ENCODE measurements at places on chromosomes 13 and 19.
A peak's percentile ranks its signal among the peaks of the same experiment; 100 is the strongest.

DNA sequence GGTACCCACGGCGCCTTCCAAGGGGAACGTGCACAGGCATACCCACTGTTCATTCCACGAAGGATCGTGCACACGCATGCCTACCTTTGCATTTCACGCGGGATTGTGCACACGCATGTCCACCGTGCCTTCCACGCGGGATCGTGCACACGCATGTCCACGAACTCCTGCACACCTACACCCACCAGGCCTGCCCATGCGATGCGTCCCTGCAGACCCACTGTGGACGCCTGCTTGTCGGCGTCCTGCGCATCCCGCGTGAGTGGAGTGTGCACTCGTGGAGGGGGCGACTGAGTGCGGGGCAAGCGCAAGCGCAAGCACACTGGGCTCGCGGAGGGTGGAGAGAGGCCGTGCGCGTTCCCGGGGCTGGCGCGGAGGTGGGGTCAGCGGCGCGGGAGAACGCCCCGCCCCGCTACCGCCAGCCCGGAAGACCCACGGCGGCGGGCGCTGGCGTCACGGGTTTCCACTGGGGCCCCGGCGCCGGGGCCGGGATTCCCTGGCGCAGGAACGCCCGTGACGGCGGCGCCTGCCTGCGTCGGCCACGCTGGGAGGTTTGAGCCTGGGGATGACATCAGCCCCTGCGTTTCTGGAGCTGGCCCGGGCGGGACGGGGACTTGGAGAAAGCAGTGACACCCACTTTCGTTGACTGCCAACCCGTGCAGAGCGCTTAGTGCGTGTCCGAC, 18.7 kb downstream of the GADD45B start:
- DNase-seq = peak; percentile 75

- DNase-seq = no peak
Measured at GRCh38 chr13:60838581-60838980, 441.6 kb downstream of the TDRD3 start.

DNA sequence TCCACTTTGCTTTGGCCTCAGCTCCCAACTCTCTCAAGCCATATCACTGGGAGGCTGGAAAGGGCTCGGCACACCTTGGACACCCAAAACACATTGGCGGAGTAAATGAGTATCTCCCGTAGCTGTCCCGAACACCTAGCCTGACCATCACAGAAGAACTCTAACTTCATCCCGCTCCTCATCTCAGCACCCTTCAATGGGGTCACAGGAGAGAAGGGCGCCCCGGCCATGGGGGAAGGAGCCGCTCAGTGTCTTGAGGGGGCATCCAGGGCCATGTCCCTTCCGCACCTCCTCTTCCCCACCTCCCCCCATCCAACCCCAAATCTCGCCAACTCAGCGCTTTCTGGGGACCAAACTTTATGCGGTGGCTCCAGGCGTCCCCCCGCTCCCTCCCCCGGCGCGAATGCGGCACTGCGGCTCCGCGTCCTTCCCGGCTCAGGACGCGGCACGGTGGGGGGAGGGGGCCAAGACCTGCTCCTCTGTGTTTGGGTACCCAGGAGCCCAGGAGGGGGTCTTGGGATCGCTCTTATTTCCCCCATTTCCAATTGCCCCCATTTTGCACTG, 3.0 kb downstream of the KCNC3 start:
- DNase-seq = no peak

GRCh38 chr13:91313103-91313502, 34.4 kb upstream of the MIR17HG start:
- DNase-seq = peak; percentile 33

GRCh38 chr13:25803641-25804040, 248.2 kb downstream of the SHISA2 start:
- no peak for DNase-seq

- no peak for DNase-seq
Measured at GRCh38 chr19:3618811-3619630, 7.6 kb downstream of the CACTIN start.

GRCh38 chr19:6464070-6464873, at the start of gene CRB3:
CRB3 (plus strand) TSS chr19:6464271; CDS start chr19:6464702, 431 bp downstream.
- DNase-seq = no peak

DNA sequence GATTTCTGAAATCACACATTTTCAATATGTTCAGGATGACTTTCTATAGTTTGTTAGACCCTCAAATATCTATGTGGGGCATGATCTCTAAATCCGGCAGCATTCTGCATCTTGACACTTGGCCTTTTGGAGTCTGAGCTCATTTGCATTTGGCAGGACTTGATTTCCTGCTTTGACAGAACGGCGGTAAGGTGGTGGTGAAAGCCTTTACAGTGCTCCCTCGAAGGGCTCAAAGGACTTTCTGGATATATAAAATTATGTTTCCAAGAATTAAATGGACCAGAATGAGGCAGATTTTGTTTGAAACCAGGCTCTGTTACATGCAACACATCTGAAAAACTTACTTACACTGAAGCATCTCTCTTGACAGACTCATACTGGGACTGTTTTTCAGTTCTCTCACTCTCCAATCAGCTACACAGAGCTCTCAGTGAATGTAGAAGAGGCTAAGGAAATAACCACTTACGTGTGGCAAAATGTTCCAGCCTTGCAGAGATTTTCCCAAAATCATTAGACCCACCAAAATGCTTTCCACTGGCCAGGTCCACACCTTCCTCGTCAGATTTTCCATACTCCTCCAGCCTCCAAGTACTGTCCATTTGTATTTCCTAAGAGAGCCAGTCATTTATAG, 207.2 kb downstream of the SPRY2 start:
- no peak for DNase-seq

DNA sequence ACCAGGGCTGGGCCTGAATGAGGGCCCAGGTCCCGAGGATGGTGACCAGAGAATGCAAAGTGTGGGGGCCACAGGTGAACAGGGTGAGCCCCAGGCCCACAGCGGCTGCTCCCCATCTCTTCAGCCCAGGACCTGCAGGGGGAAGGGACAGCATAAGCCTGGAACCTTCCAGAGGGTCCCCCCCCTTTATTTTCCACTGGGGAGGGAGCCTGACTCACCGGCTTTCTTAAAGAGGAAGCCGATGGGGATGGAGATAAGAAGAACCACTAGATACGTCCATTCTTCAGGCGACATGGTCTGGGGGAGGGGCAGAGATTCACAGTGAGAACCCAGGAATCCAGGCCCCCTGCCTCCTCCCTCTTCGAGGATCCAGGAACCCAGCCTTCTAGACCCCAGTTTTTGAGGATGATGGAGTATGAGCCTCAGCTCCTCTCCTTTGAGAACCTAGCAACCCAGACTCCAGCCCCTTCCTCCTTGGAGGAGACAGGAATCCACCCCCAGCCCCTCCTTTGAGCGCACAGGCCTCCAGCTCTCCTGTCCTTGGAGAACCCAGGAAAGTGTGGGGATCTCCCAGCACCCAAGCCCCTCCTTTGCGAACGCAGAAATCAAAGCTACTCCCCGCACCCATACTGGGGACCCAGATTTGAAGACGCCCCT, 1.0 kb downstream of the MBOAT7 start:
- DNase-seq = no peak

- DNase-seq = no peak
Measured at GRCh38 chr13:21884299-21884909, 213.5 kb downstream of the FGF9 start.

DNA sequence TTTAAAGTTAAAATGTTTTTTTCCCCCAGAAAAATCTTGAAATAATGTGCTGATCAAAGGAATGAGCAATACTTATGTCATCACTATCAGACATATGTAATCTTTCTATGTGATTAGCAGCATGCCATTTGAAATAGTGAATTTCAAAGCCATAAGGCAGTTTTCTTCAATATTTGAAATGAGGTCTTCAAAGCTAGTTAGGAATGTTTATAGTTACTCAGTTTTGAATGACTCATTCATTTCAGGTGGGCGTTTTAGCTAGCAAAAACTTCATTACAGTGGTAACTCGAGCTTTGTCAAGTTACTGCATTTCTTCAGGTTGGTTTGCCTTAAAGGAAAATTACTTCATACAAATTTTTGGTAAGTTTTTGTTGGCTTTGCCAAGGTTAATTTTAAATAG, 102.1 kb downstream of the ATP8A2 start:
- DNase-seq = no peak

DNA sequence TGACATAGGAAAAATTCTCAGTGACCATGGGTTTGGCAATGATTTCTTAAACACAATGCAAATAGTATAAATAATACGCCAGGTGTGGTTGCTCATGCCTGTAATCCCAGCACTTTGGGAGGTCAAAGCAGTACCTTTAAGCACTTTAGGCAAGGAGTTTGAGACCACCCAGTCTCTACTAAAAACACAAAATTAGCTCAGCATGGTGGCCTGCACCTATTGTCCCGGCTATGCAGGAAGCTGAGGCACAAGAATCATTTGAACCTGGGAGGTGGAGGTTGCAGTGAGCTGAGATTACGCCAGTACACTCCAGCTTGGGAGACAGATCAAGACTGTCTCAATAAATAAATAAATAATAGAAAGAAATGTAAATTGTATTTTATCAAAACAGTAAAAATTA, 356.5 kb upstream of the SLITRK6 start:
- no peak for DNase-seq

DNA sequence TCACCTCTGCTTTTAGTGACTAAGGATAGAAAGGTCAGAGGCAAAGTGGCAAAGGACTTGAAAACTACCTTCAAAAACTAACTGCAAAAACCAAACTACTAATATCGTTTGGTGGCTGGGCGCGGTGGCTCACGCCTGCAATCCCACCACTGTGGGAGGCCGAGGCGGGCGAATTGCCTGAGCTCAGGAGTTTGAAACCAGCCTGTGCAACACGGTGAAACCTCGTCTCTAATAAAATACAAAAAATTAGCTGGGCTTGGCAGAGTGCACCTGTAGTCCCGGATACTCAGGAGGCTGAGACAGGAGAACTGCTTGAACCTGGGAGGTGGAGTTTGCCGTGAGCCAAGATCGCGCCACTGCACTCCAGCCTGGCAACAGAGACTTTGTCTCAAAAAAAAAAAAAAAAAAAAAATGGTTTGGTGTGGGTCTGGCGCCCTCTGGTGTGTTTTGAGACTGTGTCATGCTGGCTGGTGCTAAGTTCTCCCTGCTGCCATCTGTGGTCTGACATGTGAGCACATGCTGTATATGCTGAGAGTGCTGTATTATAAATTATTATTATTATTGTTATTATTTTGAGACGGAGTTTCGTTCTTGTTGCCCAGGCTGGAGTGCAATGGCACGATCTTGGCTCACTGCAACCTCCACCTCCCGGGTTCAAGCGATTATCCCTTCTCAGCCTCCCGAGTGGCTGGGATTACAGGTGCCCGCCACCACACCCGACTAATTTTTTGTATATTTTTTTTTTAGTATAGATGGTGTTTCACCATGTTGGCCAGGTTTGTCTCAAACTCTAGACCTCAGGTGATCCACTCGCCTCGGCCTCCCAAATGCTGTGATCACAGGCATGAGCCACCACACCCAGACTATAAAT, 36.0 kb upstream of the RNF17 start:
- peak; percentile 57 for DNase-seq

- DNase-seq = no peak
Measured at GRCh38 chr19:48819366-48819816, 8.6 kb upstream of the BCAT2 start.

GRCh38 chr19:9818734-9819595, at the start of gene FBXL12:
FBXL12 (minus strand) TSS chr19:9819079; CDS start chr19:9818813, 266 bp downstream.
- DNase-seq = peak; percentile 99

DNA sequence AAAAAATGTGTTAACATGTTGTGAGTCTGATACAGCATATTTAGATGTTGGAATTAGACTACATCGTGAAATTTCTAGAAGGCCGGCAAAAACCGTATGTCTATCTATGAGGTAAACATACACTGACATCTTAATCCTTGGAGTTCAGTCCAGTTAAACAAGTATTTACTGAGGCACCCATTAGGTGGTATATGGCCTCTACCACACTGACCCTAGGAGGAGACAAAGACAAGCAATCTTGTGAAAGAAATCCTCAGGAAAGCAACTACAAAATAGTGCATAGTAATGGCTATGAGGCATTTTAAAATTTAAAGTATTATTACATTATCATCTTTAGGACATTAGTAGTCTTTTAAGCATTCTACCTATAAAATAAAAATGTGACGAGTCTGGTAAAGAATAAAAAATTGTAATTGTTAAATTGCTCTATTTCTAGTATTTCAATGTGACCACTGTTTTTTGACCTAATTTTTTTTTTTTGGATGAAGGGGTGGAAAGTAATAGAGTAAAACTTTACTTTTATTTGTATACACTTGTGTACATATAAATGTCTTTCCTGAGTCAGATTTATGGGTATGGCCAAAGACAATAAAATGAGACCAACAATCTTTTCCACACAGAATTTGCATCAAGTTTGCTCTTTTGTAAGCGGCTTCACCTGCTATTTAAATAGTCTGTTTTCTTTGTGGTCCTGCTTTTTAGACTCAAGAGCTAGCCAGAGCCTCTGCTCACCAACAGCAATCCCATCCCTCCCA, 50.5 kb downstream of the KATNAL1 start:
- DNase-seq = no peak

- DNase-seq = no peak
Measured at GRCh38 chr13:78979349-78979748, 320.4 kb upstream of the OBI1 start.

DNA sequence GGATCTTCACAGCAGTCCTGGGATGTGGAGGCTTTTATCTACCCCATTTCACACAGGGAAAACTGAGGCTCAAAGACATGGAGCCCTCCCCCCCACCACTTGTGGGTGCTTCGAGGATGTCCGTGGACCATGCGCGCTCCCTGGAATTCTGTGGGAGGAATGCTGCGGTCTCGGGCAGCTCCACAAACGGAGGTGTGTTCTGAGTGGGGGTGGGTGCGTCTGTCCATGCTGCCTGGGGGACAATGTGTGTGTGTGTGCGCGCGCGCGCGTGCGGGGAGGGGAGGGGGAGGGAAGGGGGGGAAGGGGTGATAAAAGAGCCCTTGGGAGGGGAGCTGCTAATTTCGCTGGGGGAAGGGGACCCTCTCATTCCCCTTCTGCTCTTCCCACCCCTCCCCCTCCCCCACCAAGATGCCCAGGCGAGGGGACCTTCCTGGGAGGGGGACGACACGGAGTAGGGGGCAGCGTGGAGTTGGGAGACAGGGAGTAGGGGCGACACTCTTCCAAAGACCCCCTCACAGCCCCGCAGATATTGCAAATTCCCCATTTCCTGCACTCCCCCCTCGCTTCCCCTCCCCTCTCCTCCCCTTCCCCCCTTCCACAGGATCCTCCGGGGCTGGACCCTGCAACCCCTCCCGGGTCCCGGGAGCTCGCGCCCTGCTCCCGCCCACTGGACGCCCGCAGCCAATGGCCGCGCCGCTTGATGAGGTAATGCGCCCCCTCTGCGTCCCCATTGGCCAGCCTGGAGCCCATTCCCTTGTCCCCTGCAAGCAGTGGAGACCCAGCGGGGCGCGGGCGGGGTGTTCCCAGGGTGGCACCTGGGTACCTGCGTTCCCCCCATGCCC, 18.9 kb upstream of the ZNRF4 start:
- peak; percentile 21 for DNase-seq

- DNase-seq = no peak
Measured at GRCh38 chr13:95707035-95707434, 30.1 kb downstream of the DNAJC3 start.

- DNase-seq = no peak
Measured at GRCh38 chr13:100584896-100585295, 3.7 kb downstream of the GGACT start.

GRCh38 chr13:112743451-112744167, 53.8 kb downstream of the ATP11A start:
- DNase-seq = no peak

Measured in GM06990 (cell line).